NCI-H510A treated with DMSO at 0.1 percent for 48 hours (cell line): ENCODE measurements at places on chromosomes 16 and 17.

DNA sequence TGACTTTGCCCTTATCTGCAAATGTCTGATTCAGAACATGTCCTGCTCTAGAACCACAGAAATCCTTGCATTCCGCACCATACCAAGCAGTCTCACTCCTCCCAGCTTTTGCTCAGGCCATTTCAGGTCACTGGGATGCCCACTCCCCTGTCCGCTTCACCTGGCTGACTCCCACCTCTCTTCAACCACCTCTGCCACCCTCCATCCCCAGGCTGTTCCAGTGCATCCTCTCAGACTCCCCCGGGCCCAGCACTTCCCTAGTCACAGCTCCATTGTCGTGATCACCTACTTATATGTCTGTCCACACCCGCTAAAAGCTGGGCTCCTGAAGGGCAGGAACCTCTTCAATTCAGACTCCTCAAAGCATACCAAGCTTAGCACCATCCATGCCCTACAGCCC is 58.4 kb upstream of the CDH5 start:
- no peak for DNase-seq

GRCh38 chr17:49198211-49198610 is 12.2 kb downstream of the GNGT2 start:
- DNase-seq: no peak

DNA sequence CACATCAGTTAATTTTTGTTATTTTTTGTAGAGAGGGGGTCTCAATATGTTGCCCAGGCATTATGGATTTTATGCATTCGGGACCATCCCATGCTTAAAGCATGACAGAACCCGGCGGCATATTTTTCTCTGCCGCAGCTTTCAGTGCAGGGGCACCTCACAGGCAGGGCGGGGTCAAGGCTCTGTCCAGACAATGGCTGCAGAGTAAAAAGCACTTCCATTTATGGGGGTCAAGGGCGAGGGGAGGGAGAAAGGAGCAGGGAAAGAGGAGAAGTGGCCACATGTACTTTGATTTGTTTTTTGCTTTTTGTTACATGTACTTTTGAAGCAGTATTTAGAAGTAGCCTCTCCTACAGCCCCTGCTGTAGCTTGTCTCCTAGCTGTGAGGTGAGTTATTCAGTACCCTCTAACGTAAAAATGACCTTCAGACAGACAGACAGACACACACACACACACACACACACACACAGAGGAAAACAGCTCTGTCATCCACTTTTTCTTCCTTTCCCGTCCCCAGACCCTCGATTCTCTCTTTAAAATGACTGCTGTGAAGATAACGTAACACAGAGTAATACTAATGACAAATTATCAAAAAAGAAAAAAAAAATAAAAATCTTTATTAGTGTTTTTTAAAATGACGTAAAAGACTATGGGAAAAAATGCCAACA is 856 bp upstream of the SCPEP1 start:
- no peak for DNase-seq

- DNase-seq: no peak
Measured at GRCh38 chr16:83689385-83689831, 118.4 kb upstream of the HSBP1 start.

DNA sequence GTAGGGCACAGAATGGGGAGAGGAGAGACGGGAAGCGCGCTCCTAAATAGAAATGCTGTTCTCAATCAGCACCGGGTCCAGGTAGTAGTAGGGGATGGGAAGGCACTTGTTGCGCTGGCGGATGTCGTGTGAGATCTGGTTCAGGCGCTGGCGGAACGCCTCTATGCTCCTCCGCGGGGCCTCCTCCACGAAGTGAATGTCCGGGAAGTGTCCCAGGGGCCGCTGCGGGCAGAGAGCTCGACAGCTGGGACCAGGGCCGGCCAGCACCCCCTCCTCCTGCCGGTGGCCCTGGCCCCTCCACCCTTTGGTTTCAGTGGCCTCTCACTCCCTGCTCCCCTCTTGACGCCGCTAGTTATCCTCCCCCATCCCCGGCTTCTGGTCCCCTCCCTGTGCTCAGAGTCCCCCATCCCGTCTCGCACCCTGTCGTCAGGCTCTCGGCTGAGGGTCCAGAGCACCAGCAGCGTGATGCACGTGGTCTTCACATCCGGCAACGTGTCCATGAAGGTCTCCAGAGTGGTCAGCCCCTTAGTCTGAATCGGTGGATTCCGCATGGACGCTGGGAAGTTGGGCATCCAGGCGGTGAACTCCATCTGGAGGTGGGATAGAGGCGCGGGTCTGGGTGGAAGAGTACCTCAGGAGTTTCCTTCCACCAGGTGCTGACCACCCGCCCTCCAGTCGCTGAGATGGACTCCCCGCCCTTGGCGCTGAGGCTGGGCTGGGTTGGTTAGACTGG is 14.6 kb downstream of the ALOX12B start:
- no peak for DNase-seq
